ENCODE measurements at places on chromosomes 12 and 14. TPM values are rescaled to one million over a fixed set of nuclear protein-coding genes. Genes with fewer than 3 reads are reported as not detected.
A peak's percentile ranks its signal among the peaks of the same experiment; 100 is the strongest.

CLEC14A gene
- not detected for total RNA-seq

VIPAS39 gene
- total RNA-seq = 18.7 TPM

- H3K27ac ChIP-seq = peak overlapping the region; percentile 77
- H3K4me1 ChIP-seq = peaks cover 31% of the 10 kb centered on the region
- H3K27me3 ChIP-seq = no peaks in the 10 kb centered on the region
Measured at GRCh38 chr12:94644141-94644979, 6.0 kb downstream of the TMCC3 start.

DNA sequence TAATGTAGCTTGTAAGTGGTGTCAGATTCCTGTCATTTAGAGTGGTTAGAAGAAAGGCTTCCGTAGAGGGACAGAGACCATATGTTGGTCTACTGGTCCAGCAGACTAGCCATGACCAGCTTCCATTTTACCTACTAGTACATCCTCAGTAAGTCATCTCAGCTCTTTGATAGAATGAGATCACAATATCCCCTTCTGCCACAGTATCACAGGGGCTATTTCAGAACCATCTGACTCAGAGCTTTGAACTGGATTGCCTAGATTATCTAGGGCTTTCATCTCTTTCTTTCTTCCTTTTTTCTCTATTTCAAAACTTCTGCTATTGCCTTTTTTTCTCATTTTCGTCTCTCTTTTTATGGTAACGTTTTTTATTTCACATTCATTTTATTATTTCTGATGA lies 4.7 kb downstream of the ZDHHC17 start:
- no peaks in the 10 kb centered on the region for H3K27me3 ChIP-seq
- no peaks in the 10 kb centered on the region for H3K36me3 ChIP-seq
- H3K4me1 ChIP-seq = peaks cover 19% of the 10 kb centered on the region

RTL1 gene
- total RNA-seq = not detected

SRRM4 gene
- not detected for total RNA-seq

DNA sequence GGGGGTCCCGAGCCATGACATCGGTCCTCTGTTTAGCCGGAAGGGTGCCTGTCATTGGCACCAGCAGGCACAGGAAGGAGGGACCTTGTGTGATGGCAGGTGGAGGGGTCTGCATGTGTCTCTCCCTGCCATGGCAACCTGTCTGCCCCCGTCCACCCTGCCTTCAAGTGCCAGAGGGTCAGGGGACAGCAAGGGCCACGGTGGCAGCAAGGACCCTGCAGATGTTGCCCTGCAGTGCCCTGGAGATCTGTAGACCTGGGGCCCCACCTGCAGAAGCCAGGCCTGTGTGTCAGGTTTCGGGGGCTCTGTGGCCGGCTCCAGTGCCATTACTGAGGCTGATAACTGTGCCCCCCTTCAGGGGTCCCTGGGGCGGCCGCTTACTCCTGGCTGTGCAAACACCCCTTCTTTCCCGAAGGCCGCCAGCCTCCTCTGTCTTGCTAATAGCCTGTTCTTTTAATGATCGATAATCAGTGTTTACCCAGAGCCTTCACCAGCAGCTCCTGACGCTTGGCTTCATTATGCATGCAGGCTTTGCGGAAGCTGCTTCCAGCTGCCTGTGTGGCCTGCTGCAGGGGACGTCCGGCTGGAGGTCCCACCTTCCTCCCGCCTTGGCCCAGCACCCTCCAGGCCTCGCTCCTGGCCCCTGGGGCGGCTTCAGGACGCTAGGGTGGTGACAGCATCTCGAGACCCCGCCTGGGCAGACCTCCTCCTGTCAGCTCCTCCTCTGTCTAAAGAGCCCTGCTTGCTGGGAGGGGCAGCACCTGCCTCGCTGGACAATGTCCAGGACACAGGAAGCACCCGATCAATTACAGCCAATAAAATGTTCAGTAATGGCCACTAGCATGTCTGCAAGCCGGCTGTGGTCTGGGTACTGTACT lies 153.0 kb downstream of the KIF26A start:
- DNase-seq = no peak
- no peak overlapping the region for H3K27ac ChIP-seq
- peaks cover under 1% of the 10 kb centered on the region for H3K27me3 ChIP-seq
- no peaks in the 10 kb centered on the region for H3K4me1 ChIP-seq
- no peaks in the 10 kb centered on the region for H3K36me3 ChIP-seq

DNA sequence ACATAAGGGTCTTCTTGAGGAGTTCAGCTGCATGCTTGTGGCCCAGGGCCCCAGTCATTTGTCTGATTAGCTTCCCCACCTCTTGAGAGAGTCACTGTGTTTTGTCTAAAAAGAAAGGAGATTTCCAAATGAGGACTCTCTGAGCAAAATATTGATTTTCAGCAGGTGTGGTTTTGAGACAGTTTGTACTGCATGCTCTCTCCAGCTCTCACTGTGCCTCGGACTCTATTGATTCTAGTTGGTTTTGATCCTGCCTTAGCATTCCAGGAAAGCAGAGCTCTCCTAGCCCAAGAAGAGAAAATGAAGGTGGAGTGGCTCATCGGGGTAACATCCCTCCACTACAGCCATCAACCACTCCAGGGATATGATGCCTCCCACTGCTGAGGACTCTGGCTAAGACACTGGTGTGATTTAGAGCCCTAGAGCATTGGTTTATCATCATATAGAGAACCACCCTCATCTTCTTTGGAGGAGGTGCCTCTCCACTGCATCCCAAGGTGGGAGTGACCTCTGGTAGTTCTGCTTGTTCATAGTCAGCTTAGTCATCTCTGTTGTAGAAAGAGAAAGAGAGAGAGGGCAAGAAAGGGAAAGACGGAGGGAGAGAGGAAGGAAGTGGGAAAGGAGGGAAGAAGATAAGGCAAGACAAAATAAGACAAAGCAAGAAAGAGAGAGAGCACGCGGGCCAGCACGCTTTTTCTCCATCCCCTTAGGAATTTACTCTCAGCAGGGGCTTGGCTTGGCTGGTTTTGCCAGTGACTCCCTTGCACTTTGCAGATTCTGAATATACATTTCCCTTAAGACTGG lies 365.6 kb downstream of the DPF3 start:
- peaks cover 12% of the 10 kb centered on the region for H3K4me1 ChIP-seq
- no peak overlapping the region for H3K27ac ChIP-seq
- no peaks in the 10 kb centered on the region for H3K27me3 ChIP-seq
- H3K4me3 ChIP-seq = no peak overlapping the region
- no peak for DNase-seq

DNA sequence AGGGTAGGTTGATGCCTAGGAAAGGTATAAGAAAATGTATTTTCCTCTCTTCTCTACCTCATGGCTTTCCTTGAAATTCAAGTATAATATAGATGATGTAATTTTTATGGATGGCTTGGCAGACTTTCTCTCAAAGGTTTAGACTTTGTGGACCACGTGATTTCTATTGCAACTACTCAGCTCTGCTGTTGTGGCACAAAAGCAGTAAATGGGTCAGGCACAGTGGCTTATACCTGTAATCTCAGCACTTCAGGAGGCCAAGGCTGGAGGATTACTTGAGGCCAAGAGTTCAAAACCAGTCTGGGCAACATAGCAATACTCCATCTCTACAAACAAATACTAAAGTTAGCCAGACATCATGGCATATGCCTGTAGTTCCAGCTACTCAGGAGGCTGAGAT lies 22.0 kb downstream of the SRP54 start:
- H3K27me3 ChIP-seq = no peaks in the 10 kb centered on the region
- H3K27ac ChIP-seq = no peak overlapping the region
- H3K36me3 ChIP-seq = peaks cover 62% of the 10 kb centered on the region
- no peaks in the 10 kb centered on the region for H3K4me1 ChIP-seq
- no peak for DNase-seq

GRCh38 chr12:77247542-77247941 lies 182.2 kb upstream of the E2F7 start:
- no peaks in the 10 kb centered on the region for H3K4me1 ChIP-seq
- DNase-seq = no peak
- no peak overlapping the region for H3K27ac ChIP-seq
- H3K27me3 ChIP-seq = no peaks in the 10 kb centered on the region

DNA sequence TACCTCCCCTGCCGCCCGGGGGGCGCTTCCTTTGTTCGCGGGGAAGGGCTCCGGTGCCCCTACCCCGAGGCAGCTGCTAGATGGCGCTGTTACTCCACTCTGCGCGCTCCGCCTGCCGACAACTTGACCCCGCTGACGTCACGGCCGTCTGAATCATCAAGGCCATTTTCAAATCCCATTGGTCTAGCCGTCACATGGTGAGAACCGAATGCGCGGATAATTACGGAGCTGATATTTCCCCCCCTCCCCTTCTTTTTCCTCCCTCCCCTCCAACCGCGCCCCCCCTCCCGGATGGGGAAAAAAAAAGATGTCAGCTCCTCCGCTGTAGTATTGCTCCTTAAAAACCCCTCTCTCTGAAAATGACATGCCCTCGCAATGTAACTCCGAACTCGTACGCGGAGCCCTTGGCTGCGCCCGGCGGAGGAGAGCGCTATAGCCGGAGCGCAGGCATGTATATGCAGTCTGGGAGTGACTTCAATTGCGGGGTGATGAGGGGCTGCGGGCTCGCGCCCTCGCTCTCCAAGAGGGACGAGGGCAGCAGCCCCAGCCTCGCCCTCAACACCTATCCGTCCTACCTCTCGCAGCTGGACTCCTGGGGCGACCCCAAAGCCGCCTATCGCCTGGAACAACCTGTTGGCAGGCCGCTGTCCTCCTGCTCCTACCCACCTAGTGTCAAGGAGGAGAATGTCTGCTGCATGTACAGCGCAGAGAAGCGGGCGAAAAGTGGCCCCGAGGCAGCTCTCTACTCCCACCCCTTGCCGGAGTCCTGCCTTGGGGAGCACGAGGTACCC lies at the start of gene HOXC10:
Gene HOXC10, plus strand, starts transcription at position 246 of the 791 bp plus-strand sequence. Its CDS starts 114 bp downstream, at position 360.
- no peak within 1 kb of the TSS for H3K4me3 ChIP-seq
- peak; percentile 93 for DNase-seq
- no peaks in the 10 kb centered on the region for H3K27me3 ChIP-seq
- peaks cover 20% of the 10 kb centered on the region for H3K4me1 ChIP-seq
- H3K36me3 ChIP-seq = no peaks in the 10 kb centered on the region

RNASE11 gene
- total RNA-seq = not detected

DNA sequence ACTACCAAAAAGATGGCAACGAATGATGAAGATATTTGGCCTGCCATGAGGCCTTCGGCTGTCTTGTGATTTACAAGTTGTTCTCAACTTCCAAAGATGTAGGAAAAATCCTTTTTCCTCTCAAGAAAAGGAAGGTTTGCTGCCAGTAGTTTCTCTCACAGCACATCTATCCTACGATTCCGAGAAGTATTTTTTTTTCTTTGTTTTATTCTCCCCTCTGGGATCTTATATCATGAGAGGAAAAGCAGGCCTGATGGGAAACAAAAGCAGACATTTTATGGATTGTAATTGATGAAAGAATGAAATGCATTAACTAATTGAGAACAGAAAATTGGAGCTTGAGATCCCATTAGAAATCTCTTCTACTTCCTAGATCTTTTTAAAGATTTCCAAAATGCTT lies 1197.9 kb upstream of the SEL1L start:
- peaks cover 2% of the 10 kb centered on the region for H3K4me1 ChIP-seq
- no peak for DNase-seq
- H3K27me3 ChIP-seq = no peaks in the 10 kb centered on the region
- no peak overlapping the region for H3K4me3 ChIP-seq
- H3K36me3 ChIP-seq = no peaks in the 10 kb centered on the region
- H3K27ac ChIP-seq = no peak overlapping the region

DNA sequence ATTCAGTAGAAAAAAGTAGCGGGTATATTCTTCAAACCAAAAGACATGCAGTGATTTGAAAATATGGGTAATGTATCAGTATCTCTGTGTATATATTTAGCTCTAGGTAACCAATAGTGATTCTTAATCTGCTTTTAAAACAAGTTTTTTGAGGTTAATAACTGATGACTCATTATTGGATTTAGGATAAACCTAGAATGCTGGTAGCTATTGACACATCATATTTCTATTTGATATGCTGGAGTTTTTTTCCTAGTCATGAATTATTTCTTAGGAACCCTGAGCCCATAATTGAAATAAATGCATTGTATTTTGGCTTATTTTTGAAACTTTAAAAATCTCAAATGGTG lies 15.5 kb downstream of the ARF6 start:
- peak overlapping the region; percentile 97 for H3K27ac ChIP-seq
- no peak for DNase-seq
- H3K4me1 ChIP-seq = peaks cover 25% of the 10 kb centered on the region
- peak overlapping the region; percentile 51 for H3K4me3 ChIP-seq
- H3K27me3 ChIP-seq = no peaks in the 10 kb centered on the region

DNA sequence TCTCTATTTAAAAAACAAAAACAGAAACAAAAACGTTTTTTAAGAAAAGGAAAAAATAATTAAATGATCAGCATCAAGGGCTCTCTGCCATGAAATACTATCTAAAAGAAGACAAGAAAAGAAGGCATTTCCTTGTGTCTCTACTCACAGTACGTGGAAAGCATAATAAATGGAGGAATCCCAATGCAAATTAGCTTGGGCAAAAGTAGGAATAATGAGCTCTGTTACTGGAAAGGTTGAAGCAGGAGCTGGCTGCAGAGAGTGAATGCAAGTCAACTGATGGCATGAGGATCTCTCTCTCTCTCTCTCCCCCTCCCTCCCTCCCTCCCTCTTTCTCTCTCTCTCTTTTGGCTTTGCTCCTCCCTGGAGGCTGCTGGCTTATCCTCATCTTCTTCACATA lies 85.9 kb downstream of the TBX3 start:
- H3K27ac ChIP-seq = no peak overlapping the region
- H3K4me3 ChIP-seq = no peak overlapping the region
- H3K27me3 ChIP-seq = peaks cover 11% of the 10 kb centered on the region
- H3K4me1 ChIP-seq = no peaks in the 10 kb centered on the region

GRCh38 chr14:55127460-55127951 lies 1.5 kb upstream of the LGALS3 start:
- peak; percentile 26 for DNase-seq
- H3K27me3 ChIP-seq = no peaks in the 10 kb centered on the region
- peaks cover 24% of the 10 kb centered on the region for H3K4me1 ChIP-seq
- H3K27ac ChIP-seq = no peak overlapping the region
- peaks cover 18% of the 10 kb centered on the region for H3K36me3 ChIP-seq

GRCh38 chr14:75238756-75239455 lies 39.7 kb upstream of the FOS start:
- H3K27me3 ChIP-seq = no peaks in the 10 kb centered on the region
- no peaks in the 10 kb centered on the region for H3K36me3 ChIP-seq
- DNase-seq = no peak
- peaks cover 23% of the 10 kb centered on the region for H3K4me1 ChIP-seq
- H3K4me3 ChIP-seq = no peak overlapping the region
- no peak overlapping the region for H3K27ac ChIP-seq

PLCZ1 gene
- total RNA-seq = not detected

HOXC6 gene
- total RNA-seq = 11.5 TPM

SINHCAF gene
- 100 TPM for total RNA-seq

HELB gene
- 2.6 TPM for total RNA-seq

CDKN3 gene
- 66.4 TPM for total RNA-seq

RNASE3 gene
- total RNA-seq = not detected

All from MCF 10A (cell line).